ENCODE measurements at places on chromosomes 4 and X.

- DNase-seq = no peak
These were observed 738 bp upstream of the HPF1 start for GRCh38 chr4:169758401-169758962.

DNA sequence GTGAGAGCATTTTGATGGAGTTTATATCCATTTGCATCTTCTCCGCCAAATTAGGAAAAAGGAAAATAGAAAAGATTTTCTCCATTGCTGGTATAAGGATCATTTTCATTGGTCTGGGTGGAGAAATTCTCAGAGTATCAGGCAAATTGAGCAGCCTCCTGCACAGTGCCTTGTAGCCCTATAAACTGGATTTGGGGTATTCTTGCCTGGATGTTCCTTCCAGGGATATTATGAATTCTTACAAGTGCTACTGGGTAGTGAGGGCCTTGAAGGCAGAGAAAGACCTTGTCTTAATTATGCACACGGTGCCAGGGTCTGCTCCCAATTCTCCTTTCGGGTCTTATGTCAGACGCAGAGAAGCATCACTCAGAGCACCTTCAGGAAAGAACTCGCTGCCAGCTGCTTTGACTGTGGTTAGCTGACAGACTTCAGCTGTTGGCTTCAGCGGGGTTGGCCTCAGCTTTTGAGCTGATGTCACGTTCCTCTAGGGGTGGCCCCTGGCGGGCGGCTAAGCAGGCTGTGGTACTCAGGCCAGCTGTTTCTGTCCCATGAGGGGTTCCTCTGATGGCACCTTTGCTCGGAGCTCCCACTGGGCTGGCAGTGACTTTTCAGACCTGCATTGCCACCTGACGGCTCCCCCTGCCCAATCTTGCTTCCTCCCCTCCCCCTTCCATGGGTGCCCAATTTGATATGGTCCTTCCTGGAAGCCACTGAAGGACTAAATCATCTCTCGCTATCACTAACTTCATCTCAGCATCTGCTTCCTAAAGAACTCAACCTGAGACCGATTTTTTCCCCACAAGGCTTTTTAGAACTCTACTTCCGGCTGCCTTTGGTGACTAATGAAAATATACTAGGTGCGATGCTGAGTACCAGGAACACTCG is 519.5 kb downstream of the BCOR start:
- no peak for DNase-seq

DNA sequence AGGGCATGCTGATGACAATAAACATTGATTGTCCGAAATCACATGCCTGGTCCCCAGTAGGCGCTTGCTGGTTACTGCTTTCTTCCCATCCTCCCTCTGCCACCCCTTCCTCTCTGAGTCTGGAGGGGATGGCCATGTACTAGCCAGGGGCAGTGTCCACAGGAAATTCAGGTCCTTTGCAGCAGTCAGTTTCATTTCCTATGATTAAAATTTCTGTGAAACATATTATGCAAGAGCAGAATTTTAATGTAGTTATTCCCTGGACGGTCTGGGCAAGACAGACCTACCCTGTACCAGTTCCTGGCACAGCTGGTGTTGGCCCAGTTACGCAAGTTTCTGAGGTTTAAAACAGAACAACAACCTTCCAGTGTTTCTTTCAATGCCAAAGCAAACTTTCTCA is 28.2 kb upstream of the TLR2 start:
- DNase-seq = peak; percentile 13

- DNase-seq = no peak
These were observed 518 bp upstream of the CNKSR2 start for GRCh38 chrX:21373637-21374162.

DNA sequence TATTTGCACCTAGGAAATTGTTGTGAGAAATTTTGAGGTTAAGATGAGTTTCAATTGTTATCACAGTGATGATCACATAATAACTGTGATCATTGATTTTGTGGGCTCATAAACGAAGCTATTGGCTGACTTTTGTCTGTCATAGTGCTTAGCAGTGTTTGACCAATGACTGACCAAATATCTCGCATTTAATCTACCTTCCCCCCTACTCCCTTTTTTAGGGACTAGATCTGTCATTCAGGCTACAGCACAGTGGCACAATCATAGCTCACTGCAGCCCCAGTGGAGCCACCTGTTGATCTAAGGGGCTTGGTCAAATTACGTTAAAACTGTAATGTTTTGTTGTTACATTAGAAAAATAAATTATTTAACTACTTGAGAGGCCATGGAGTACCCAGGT is 1.5 kb downstream of the FUNDC2 start:
- no peak for DNase-seq

GRCh38 chr4:88939697-88940096 is 117.3 kb downstream of the FAM13A start:
- DNase-seq = peak; percentile 33

- peak; percentile 78 for DNase-seq
These were observed at the start of gene MID1IP1 for GRCh38 chrX:38800981-38801845. Gene MID1IP1 (plus strand): TSS chrX:38801459. CDS start chrX:38804947, 3,488 bp downstream.

GRCh38 chr4:19455196-19455595 is 796.5 kb upstream of the SLIT2 start:
- DNase-seq = no peak

- DNase-seq = no peak
These were observed 326.4 kb downstream of the ANKRD50 start for GRCh38 chr4:124386163-124386562.

DNA sequence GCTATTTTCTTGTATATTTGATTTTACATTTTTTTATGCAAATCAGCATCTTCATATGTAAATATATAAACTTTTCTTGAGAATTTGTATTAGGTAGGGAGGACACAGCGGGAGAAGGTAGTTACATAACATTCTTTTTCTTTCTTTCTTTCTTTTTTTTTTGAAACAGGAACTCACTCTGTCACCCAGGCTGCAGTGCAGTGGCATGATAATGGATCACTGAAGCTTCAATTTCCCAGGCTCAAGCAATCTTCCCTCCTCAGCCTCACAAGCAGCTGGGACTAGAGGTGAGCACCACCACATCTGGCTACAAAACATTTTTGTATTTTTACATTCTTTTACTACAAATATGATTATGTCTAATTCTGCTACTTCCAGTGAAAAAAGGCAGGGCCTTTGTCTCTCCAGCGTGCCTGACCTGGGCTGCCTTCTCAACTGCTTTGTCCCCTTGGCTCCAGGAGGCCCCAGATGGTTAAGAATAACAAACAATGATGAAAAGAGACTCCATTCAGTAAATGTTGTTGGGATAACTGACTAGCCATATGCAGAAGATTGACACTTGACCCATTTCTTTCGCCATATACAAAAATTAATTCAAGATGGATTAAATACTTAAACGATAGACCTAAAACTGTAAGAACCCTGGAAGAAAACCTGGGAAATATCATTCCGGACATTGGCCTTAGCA is 46.5 kb upstream of the FAT4 start:
- no peak for DNase-seq

GRCh38 chrX:139094671-139095592 is 383.4 kb upstream of the FGF13 start:
- no peak for DNase-seq

- DNase-seq = no peak
These were observed 33.6 kb upstream of the RPL34 start for GRCh38 chr4:108586778-108587177.

DNA sequence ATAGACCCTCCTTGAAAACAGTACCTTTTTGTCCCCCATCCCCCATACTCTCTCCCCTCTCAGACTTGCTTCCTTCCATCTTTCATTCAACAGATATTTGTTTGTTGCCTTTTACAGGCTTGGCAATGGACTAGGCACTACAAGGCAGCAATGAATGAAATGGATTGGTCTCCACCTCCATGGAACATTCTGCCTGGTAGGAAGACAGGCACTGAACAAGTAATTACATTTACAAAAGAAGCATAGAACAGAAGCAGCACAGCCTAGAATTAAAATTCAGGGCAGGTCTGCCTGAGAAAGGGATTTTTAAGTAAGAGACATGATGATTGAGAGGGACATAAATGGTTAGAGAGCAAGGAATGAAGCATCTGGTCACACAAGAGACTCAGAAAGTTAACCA is 346.1 kb downstream of the GRXCR1 start:
- no peak for DNase-seq

DNA sequence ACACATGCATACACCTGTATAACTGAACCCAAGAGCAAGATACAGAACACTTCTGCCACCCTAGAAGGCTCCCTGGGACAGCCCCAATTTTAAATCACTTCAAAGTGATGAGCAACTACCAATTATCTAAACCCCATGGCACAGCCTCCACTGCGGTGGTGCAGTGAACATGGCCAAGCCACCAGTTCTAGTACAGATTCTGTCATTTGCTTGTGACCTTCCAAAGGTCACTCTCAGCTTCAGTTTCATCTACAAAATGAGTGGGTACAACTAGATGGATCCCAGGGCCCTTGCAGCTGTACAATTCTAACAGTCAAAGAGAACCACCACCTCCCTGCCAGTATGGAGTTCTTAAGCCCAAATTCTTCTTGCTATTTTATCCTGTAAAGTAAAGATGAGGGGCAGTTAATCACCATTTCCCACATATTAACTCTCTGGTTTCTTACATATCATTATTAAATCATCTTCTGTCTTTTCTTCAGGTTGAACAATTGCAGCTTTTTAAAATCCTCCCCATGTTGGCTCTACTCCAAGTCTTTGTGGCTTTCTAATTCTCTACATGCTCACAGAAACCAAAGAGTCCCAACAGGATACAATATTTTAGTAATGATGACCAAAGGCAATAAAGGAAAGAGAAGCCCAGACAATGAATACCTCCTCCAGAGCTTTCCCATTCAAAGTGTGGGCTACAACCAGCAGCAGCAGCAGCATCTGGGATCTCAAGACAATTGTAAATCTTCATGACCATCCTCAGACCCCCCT is 39.0 kb upstream of the GPM6B start:
- DNase-seq = peak; percentile 48

DNA sequence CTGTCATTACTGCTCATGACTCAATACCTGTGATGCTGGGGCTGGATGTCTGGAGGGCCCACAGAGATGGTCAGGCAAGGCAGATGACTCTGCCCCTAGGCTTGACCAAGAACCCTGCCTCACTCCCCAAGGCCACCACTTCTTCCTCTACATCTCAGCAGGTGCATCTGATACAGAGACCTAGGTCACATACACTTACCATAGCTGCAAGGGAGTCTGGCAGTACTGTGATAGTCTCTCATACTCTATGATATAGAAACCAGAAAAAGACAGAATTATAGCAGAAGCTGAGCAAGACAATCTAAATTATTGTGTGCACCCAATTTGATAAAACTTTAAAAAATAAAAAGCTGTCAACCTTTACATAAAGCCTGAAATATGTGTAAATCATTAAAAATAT is 477.1 kb upstream of the GALNT7 start:
- no peak for DNase-seq

- no peak for DNase-seq
These were observed 3.7 kb upstream of the SETD7 start for GRCh38 chr4:139559687-139560086.

GRCh38 chr4:11328401-11328800 is 100.3 kb downstream of the HS3ST1 start:
- DNase-seq = no peak

DNA sequence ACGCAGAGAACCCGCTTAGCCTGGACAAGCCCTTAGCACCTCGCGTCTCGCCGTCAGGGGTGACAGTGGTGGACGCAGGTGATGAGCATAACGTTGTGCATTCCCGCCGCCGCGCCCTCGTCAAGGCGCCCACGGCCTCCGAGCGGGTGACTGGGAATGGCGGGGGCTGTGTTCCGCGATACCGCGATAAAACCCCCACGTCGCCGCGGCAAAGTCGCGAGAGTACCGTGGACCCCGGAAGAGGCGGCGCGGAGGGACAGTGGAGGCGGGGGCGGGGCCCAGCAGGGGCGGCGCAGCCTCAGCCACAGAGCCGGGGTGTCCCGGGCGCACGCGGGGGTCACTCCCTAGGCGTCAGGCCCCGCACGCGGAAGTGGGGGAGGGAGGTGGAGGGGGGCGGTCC is 53.8 kb downstream of the ZFYVE28 start:
- DNase-seq = no peak

DNA sequence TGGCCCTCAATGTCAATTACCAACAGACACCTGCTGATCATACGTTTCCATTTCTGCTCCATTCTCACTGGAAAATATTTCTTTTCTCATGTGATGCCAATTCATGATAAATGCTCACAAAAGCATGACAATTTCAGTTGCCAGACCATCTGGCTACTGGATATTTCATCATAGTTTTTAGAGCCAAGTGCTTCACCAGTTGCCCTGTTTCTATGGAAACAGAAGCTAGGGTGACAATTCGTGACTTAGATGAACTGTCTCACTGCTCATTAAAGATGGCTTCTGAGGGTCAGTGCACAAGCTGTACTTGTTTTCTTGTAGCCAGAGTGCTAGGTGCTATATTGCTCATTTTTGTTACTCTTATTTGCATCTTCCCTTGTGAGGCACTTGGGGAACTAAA is 184.9 kb downstream of the COMMD8 start:
- DNase-seq = no peak

GRCh38 chr4:113539408-113539807 is 222.1 kb downstream of the CAMK2D start:
- DNase-seq = peak; percentile 11

DNA sequence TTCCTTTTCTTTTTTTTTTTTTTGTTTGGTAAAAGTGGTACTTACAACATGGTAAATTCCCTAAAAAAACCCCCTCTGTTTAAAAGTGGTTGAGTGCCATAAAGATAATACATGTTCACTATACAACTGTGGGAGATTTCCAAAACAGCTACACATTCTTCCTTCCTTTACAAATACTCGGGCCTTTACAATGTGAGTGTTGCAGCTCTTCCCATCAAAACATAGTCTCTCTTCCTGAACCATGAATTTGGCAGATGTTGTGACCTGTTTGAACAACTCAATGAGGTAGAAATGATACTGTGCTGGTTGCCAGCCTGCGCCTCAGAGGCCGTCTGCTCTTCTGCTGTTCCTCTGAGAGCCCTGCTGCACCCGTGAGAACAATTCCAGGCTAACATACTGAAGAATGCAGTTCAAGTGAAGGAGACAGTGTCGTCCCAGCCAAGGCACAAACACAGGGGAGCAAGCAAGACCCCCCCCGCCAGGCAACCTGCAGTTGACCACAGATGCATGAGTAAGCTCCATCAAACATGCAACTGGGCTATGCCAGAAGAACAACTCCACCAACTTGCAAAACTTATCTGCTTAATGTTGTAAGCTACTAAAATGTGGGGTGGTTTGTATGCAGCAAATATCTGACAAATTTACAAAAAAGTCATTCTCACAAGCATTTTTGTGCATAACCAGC is 645.0 kb downstream of the PCDH7 start:
- no peak for DNase-seq

DNA sequence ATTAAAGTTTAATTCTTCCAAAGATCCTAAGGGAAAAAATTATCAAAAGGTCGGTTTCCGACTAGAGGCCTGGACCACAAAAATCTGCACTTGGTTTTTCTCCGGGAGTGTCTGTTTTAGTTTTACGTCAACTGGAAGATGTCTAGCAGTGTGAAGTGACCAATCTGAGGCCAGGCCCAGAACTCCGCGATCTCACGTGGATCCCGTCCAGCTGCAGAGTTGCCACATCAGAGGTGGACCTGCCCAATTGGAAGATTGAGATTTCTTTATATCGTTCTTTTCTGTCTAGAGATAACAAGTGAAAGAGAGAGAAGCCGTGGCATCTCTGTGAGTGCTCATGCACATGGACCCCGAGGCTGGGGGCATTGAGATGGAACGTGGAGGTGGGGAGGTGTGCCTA is 115.8 kb downstream of the AFF1 start:
- DNase-seq = no peak

Data from astrocyte of the cerebellum (primary cell).